GDM1 (cell line): ENCODE measurements at places on chromosomes 2 and 18.

DNA sequence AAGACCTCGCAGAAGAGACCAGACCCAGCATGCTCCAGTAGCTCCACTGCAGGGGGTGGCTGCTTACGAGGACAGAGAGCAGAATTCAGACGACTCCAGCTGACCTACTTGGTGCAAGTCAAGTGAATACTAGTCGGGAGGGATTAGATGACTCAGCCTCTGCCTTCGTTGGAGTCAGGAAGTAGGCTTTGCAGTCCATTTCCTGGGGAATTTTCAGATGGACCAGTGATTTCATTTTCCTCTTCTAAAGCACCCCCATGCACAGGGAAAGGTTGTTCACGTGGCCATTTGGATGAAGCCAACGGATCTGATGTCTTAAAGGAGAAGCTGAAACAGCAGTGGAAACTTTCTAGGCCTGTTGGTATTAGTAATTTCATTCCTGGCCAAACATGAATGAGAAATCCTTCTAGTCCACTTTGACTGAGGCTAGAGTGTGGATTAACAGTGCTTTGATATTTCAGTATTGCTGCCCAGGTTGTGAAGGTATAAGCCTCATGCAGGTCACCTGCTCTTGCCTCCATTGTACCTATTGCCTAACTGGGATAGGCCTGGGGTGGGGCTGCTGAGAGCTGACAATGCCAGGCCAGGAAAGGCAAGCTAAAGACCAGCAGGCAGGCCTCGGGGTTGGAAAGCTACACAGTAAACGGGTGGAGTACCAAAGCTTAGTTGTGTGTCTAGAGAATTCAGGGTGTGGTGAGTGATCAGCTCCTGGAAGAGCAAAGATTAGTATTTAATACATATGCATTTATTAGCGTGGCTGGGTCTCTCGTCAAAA is 117.6 kb upstream of the FOSL2 start:
- DNase-seq = no peak

DNA sequence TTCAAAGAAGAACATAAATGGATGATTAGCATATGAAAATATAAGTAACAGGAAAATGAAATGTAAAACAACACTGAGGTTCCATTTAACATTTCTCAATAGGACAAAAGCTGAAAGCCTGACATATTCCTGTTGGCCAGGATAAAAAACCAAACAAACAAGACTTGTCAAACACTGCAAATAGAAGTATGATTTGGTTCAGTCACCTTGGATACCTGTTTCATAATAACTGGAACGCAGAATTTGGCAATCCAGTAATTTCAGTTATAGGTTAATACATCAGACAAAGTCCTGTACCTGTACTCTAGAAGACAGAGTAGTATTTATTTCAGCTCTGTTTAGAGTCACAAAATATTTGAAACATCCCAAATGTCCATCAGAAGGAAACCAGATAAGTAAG is 16.5 kb upstream of the EVA1A start:
- no peak for DNase-seq

- no peak for DNase-seq
Observed at GRCh38 chr18:13276530-13277520, 58.3 kb downstream of the LDLRAD4 start.

DNA sequence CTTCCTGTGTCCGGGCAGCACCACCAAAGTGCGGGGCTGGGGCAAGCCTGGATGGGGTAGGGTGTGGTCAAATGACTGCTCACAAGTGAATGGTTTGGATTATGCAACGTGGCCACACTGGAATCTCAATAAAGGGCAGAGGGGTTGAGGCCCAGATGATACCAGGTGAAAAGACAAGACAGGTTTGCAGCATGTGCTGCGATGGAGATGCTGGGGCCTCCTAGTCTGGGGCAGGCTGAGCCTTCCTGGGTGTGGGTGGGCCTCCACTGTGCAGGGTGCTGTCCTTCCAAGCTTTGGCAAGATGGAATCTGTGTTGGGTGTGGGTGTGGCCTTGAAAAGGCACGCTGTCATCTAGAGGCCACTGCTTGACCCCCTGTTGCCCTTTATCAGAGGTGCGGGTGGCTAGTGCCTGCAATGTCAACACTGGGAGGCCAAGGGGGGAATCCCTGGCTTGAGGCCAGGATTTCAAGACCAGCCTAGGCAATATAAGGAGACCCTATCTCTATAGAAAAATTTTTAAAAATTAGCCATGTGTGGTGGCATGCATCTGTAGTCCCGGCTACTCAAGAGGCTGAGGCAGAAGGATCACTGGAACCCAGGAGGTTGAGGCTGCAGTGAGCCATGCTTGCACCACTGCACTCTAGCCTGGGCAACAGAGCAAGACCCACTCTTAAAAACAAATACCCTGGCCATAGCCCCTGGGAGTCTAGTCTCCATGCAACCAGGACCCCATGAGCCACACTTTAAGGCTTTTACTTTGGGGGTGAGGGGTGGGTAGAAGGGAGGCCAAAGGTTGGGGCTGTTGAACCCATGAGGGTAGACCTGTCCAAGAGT is 13.8 kb downstream of the RRM2 start:
- DNase-seq = no peak

GRCh38 chr2:221370857-221371211 is 201.3 kb downstream of the EPHA4 start:
- DNase-seq = no peak

DNA sequence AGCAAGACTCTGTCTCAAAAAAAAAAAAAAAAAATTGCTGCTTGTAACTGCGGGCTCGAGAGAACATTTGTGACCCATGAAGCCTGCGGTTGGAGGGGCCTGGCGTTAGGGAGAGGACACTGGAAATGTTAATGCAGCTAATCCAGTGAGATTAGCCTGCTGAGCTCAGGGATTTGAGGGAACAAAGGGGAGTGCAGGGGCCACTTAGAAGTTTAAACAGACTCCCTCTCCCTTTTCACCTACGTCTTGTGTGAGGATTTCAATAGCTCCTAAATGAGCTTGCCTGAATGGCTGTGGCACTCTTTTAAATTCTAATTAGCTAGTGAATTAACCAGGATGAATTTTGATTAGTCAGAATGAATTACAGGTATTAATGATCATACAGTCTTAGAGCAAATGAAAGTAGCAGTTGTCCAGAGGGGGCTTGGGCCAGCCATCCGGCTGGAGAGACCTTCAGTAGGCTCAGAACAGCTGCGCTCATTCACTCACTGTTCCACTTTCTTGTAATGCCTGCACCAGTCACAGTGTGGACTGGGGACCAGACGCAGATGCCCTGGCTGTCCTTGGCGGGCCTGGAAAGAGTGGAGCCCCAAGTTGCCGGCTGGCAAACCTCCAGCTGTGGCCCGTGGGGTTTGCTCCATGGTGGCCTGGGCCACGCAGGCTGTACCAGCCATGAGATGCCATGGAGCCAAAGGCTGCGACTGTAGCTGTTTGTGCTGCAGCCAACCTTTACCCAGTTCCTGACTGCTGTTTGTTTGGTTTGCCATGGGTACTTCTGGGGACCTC is 20.8 kb downstream of the LDLRAD4 start:
- no peak for DNase-seq

DNA sequence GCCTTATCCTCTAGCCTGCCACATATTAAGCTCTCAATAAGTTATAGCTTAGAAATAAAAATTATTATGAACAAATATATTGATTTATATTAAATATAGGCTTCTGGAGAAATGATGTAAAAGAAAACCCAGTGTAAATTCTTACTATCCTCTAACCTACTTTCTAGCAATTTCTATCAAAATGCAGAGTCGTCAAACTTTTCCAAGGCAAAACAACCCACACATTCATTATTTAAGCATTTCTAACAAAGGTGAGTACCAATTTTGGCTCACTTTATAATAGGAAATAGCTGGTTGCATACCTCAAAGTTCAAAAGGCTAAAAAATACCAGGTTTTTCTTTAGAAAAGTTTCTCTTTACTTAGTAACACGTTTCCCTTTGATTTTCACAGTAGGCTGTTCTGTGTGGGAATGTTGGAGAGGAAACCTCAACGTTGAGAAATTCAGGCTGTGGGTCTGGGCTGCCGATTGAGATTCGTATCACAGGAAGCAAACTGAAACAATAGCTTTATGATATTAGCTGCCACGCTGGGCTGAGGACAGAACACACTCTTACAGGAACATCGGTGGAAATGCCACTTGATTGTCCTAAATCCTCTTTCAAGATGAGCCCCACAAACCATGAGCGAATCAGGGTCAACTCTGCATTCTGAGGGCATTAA is 53.0 kb downstream of the EPAS1 start:
- no peak for DNase-seq

GRCh38 chr2:234292205-234292961 is 204.5 kb downstream of the ARL4C start:
- DNase-seq = peak; percentile 8

- no peak for DNase-seq
Observed at GRCh38 chr2:168034616-168035015, 212.8 kb downstream of the STK39 start.

- no peak for DNase-seq
Observed at GRCh38 chr2:45946023-45946422, 294.5 kb downstream of the PRKCE start.

- no peak for DNase-seq
Observed at GRCh38 chr2:241490825-241491506, 17.4 kb downstream of the STK25 start.

- DNase-seq = no peak
Observed at GRCh38 chr2:42328148-42328833, 32.7 kb downstream of the COX7A2L start.
